Panc1 (cell line): ENCODE measurements at places on chromosomes 3 and 15. TPM values are rescaled to one million over a fixed set of nuclear protein-coding genes. Genes with fewer than 3 reads are reported as not detected.
A peak's percentile ranks its signal among the peaks of the same experiment; 100 is the strongest.

GRCh38 chr3:101513419-101513986 is 491 bp upstream of the SENP7 start:
- peak overlapping the region; percentile 99 for H3K27ac ChIP-seq
- H3K36me3 ChIP-seq: no peaks in the 10 kb centered on the region; the same call in 1 of the 2 replicates
- DNase-seq: no peak
- H3K4me1 ChIP-seq: peaks cover 28% of the 10 kb centered on the region
- no peaks in the 10 kb centered on the region for H3K27me3 ChIP-seq

Gene KIF9
- total RNA-seq: 8.9 TPM

GRCh38 chr3:104909198-104909597 is 457.5 kb upstream of the ALCAM start:
- H3K27ac ChIP-seq: no peak overlapping the region
- DNase-seq: no peak
- no peak overlapping the region for H3K4me3 ChIP-seq
- H3K27me3 ChIP-seq: no peaks in the 10 kb centered on the region

DNA sequence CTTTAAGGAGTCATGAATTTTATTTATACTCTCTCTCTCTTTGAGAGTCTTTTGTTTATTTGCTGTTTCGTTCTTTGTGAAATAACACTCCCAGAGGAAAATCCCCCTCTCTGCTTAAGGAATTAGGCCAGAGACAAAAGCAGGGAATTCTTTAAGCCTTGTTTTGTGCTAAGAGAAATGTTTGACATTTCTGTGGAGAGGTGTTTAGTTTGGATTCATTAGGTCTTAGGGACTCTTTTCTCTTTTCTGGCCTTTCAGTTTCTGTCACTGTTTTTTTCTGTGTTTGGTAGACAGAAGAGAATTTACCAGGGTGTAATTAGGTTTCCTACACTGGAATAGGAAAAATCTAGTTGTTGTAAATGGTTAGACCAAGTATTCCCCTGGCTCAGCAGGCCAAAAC is 241.8 kb upstream of the NR2F2 start:
- H3K27ac ChIP-seq: no peak overlapping the region
- no peaks in the 10 kb centered on the region for H3K4me1 ChIP-seq
- DNase-seq: no peak
- no peak overlapping the region for H3K4me3 ChIP-seq
- no peaks in the 10 kb centered on the region for H3K27me3 ChIP-seq

DNA sequence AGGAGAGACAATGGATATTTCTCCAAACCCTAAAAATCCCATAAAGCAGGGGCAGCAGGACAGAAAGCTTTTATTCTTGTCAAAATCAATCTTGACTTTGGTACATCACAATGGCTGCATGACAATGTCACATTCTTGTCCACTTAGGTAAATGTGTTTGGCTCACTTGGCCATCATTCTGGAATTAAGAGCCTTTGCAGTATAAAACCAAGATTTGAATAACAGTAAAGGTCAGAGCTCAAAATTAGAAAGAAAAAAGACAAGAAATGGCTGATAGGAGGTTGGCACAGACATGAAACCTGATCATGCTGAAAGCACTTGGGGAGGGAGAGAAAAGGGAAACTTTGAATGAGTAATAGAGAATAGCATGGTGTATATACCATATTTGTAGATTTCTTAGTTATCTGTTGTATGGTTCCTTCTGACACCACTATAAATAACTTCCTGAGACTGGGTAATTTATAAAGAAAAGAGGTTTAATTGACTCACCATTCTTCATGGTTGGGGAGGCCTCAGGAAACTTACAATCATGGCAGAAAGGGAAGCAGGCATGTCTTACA is 158.5 kb upstream of the SGO1 start:
- no peaks in the 10 kb centered on the region for H3K27me3 ChIP-seq
- no peaks in the 10 kb centered on the region for H3K4me1 ChIP-seq
- no peak overlapping the region for H3K27ac ChIP-seq
- DNase-seq: no peak

GRCh38 chr3:156253150-156253549 is 132.8 kb downstream of the KCNAB1 start:
- DNase-seq: no peak
- H3K4me3 ChIP-seq: no peak overlapping the region
- H3K27ac ChIP-seq: no peak overlapping the region
- peaks cover 2% of the 10 kb centered on the region; the same call in 1 of the 2 replicates for H3K27me3 ChIP-seq
- H3K4me1 ChIP-seq: no peaks in the 10 kb centered on the region

- no peak overlapping the region for H3K27ac ChIP-seq
- no peaks in the 10 kb centered on the region for H3K4me1 ChIP-seq
- no peaks in the 10 kb centered on the region for H3K27me3 ChIP-seq
- no peaks in the 10 kb centered on the region for H3K36me3 ChIP-seq
Observed at GRCh38 chr3:56064684-56065083, 403.6 kb downstream of the ERC2 start.

GRCh38 chr3:169295912-169296570 is 367.5 kb downstream of the MECOM start:
- H3K27me3 ChIP-seq: peaks cover 3% of the 10 kb centered on the region; the same call in 1 of the 2 replicates
- no peak overlapping the region for H3K27ac ChIP-seq

- H3K27ac ChIP-seq: no peak overlapping the region
- H3K4me1 ChIP-seq: no peaks in the 10 kb centered on the region
- DNase-seq: no peak
- H3K4me3 ChIP-seq: no peak overlapping the region
- H3K36me3 ChIP-seq: no peaks in the 10 kb centered on the region
Observed at GRCh38 chr3:12953201-12953995, 112.0 kb upstream of the RPL32 start.

Gene NAALADL2
- total RNA-seq: 2.7 TPM

- H3K27ac ChIP-seq: no peak overlapping the region
- no peak for DNase-seq
- no peaks in the 10 kb centered on the region for H3K36me3 ChIP-seq
- H3K27me3 ChIP-seq: no peaks in the 10 kb centered on the region
- no peak overlapping the region for H3K4me3 ChIP-seq
Observed at GRCh38 chr3:43584043-43584826, 37.6 kb downstream of the ANO10 start.

GRCh38 chr3:49294343-49294742 is 17.3 kb upstream of the C3orf62 start:
- no peaks in the 10 kb centered on the region for H3K27me3 ChIP-seq
- DNase-seq: no peak
- no peak overlapping the region for H3K27ac ChIP-seq
- no peaks in the 10 kb centered on the region for H3K4me1 ChIP-seq

DNA sequence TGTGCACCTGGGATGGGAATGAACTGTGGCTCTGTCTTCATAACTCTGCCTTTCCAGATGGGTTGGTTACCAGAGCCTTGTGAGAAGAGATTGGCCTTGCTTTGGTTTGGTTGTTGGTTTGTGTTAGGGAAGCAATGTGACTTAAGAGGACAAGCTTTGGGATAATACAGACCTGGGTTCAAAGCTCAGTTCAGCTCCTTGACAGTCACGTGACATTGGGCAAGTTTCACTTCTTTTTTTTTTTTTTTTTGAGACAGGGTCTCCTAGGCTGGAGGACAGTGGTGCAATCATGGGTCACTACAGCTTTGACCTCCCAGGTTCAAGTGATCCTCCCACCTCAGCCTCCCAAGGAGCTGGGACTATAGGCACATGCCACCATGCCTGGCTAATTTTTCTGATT is 42.7 kb downstream of the CORO2B start:
- no peak overlapping the region for H3K4me3 ChIP-seq
- no peak for DNase-seq
- no peaks in the 10 kb centered on the region; the same call in none of the 2 replicates for H3K27me3 ChIP-seq
- H3K36me3 ChIP-seq: no peaks in the 10 kb centered on the region
- no peak overlapping the region for H3K27ac ChIP-seq

DNA sequence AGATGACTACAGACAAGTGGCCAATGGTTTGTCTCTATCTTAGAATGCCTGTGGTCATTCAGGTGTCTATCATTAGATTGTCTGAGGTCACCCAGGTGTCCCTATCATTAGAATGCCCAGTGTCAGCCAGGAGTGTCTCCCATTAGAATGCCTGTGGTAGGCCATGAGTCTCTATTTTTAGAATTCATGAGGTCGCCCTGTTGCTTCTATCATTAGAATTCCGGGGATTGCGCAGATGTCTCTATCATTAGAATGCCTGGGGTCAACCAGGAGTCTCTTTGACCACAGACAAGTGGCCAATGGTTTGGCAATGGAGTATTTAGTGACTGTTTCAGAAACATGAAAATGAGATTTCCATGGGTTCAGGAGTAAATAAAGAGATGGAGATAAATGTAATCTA is 7.6 kb downstream of the RTP2 start:
- no peak overlapping the region for H3K27ac ChIP-seq
- no peak for DNase-seq
- no peaks in the 10 kb centered on the region for H3K4me1 ChIP-seq
- peaks cover 5% of the 10 kb centered on the region for H3K27me3 ChIP-seq
- H3K36me3 ChIP-seq: no peaks in the 10 kb centered on the region
